AML-193 (cell line): ENCODE measurements at places on chromosomes 5 and 9.
A peak's percentile ranks its signal among the peaks of the same experiment; 100 is the strongest.

DNA sequence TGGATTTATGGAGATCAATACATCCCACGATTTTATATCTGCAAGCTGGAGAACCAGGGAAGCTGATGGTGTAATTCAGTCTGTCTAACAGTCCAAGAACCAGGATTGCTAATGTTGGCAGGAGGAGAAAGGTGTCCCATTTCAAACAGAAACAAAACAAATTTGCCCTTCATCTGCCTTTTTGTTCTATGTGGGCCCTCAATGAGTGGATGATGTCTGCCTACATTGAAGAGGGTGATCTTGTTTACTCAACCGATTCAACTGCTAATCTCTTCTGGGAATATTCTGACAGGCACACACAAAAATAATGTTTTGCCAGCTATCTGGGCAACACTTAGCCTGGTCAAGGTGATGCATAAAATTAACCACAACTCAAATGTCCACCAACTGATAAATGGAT lies 65.1 kb upstream of the IL33 start:
- no peak for DNase-seq

GRCh38 chr9:68678430-68678829 lies 26.6 kb upstream of the PIP5K1B start:
- DNase-seq, result no peak

DNA sequence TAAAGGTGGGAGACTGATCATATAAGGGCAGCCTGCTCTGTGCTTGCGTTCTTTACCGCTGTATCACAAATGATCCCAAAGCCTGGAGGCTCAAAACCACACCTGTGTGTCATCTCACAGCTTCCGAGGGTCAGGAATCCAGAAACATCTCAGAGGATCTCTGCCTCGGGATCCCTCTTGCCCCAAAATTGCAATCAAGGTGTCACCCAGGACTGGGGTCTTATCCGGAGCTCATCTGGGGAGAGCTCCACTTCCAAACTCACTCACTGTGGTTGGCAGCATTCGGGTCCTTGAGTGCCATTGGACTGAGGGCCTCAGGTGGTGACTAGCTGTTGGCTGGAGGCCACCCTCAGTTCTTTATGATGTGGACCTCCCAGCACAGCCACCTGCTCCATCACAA lies 26.7 kb upstream of the FCN2 start:
- no peak for DNase-seq

- DNase-seq, result no peak
Measured at GRCh38 chr9:6960777-6961176, 203.0 kb downstream of the KDM4C start.

GRCh38 chr5:176754376-176754973 lies 55.9 kb upstream of the UNC5A start:
- DNase-seq, result no peak

GRCh38 chr9:20378851-20379250 lies 243.4 kb downstream of the MLLT3 start:
- no peak for DNase-seq

DNA sequence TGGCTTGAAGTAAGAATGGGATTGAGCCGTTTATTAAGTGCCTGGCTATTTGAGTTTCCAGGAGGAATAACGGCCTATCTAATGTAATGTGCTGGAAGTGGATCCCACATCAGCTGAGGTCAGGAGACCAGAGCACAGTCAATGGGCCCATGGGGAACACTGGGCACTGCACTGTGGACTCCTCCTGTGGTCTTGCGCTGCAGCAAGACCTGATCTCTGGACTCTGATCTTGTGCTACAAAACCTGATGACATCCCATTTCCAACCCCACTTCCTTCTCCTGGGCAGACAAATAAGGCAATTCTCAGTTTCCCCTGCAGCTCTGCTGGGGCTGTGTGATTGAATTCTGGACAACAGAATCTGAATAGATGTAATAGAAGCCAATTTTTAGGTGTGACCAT lies 151.7 kb upstream of the ADCY2 start:
- no peak for DNase-seq

- DNase-seq, result no peak
Measured at GRCh38 chr9:87442451-87442850, 55.2 kb upstream of the DAPK1 start.

GRCh38 chr9:127654619-127655018 lies 42.5 kb downstream of the STXBP1 start:
- no peak for DNase-seq

GRCh38 chr5:30839956-30840355 lies 353.5 kb upstream of the CDH6 start:
- DNase-seq, result no peak

DNA sequence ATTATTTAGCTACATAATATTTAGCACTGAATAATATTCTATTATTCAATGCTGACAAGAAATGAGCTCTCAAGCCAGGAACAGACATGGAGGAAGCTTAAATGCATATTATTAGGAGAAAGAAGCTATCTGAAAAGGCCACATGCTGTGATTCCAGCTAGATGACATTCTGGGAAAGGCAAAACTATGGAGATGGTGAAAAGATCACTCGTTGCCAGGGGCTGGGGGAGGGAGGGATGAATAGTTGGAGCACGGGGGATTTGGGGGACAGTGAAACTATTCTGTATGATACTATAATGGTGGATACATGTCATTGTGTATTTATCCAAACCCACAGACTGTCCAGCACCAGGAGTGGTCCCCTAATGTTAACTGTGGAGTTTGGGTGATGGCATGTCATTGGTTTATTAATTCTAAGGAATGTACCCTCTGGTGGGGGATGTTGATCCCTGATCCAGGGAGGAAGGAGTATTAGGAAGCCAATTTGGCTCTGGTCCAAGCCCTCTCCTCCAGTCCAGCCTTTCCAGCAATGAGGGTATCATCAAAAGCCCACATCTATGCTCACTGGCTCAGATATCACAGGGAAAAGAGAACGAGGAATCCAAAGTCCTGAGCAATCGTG lies 162.5 kb downstream of the COL23A1 start:
- DNase-seq, result no peak

DNA sequence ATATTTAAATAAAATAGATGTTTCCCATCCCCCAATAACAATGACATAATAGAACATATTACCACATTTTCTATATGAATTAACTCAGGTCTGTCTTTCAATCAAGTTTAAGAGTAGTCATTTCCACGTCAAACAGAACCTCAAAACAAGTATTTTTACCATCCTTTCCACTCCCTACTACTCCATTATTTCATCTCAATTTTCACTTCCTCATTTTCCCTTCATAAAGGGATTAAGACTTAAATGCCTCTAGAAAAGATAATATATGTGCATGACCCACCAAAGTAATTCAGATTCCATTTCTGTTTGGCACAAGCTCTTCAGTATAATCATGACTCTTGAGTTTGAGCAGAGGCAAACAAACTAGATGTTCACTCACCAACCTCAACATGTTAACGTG lies 40.4 kb downstream of the ELOVL7 start:
- no peak for DNase-seq

DNA sequence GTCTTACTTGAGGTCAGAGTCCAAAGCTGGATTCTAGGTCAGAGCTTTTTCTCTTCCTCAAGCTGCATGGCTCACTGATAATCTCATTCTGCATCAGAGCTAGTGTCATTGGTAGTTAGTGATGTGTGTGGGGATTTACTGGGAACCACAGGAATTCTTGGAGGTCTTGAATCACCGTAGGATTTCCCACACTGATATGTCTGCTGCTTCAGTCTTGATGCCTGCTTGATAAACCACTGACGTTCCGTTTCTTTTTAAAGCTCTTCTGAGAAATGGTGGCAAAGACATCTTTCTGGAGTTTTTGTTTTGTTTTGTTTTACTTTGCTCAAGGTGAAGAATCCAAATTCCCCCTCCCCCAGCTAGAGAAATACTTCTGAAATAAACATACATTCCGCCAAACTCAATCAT lies 1.2 kb upstream of the GARIN3 start:
- DNase-seq, result no peak

DNA sequence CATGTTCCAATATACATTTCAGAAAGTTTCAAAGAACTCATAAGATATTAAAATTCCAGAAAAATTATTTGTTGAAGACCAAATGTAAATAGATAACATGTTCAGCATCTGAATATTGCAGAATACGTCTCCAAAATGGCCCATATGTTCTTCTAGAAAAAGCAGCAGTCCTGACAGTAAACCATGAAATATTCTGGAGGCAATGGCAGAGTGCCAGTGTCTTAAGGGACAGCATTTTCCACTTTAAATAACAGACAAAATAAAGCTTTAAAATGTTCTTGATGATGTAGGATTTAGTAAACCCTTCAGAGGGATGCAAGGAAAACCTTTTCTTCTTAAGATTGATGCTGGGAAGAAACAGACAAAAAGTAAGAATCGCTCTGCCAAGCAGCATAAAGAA lies 721.0 kb downstream of the NR2F1-AS1 start:
- no peak for DNase-seq

DNA sequence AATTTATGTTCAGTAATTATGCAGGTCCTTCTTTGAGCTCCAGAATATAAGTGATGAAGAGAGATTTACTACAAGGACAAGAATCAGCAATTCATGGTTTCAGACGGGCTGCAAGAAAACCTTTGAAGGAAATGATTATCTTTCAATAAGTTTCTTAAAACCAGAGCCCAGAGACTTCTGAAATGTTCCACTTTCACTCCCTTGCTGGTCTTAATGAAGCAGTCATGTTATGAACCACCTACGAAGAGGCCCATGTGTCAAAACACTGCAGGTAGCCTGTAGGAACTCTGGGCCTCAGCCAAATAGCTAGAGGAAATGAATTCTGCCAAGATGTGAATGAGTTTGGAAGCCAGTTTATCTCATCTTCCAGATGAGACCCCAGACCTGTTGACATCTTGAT lies 505.9 kb upstream of the MEF2C start:
- no peak for DNase-seq

DNA sequence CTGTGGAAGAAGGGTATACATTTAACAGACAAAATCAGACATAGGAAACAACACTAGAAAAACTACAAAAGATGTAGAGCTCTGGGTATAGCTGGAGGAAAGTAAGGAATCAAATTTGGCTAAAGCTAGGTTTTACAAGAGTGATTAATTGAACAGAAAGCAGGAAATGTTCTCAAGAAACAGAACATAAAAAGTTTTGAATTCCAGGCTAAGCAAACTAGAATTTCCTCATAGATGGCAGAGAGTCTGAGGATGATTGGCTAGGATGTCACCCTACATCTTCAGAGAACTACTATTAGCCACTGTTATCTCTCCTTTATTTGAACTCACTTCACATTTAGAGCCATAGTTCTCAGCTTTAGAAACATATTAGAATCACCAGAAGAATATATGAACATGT lies 502.1 kb upstream of the PAPPA start:
- no peak for DNase-seq

- DNase-seq, result no peak
Measured at GRCh38 chr5:92017776-92018175, 634.7 kb upstream of the ARRDC3 start.

- DNase-seq, result no peak
Measured at GRCh38 chr5:179620293-179620692, 3.2 kb downstream of the HNRNPH1 start.

GRCh38 chr5:94445726-94446125 lies 172.7 kb downstream of the KIAA0825 start:
- no peak for DNase-seq

- no peak for DNase-seq
Measured at GRCh38 chr9:95822583-95823431, 52.7 kb upstream of the ERCC6L2 start.

- DNase-seq, result peak; percentile 18
Measured at GRCh38 chr5:173018358-173018757, 34.8 kb downstream of the ATP6V0E1 start.

DNA sequence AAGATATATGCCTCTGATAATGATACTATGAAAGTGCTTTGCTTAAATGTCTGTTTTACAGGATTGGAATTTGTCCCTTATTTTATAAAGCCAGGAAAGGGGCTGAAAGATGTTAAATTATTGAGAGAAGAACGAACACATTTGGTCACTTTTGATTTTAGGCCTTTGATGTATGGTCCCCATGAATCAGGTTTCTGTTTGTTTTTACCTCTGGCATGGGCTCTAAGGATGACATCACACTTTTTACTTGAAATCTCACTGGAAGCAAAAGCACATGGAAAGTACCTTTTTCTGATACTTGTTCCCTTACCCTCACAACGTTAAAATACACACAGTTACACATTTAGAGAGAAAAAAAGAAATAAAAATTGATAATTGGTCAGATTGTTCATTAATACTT lies 6.9 kb downstream of the OTULIN start:
- DNase-seq, result no peak

DNA sequence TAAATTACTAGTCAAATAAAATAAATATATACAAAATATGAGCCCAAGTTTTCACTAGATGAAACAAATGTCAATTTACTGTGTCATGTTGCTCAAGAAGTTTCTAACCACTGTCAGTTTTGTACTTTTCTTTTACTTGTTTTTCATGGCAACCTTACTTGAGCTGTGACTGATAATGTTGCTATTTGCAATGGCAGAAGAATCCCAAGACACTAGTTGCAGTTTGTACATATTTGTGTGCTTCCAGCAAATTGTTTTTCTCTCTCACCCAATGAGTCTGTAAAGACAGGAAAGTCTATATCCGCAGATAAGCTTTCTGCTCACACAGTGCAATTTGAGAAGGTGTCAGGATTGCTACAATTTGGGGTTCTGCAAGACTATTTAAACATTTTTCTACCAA lies 338.6 kb upstream of the PCSK5 start:
- no peak for DNase-seq

DNA sequence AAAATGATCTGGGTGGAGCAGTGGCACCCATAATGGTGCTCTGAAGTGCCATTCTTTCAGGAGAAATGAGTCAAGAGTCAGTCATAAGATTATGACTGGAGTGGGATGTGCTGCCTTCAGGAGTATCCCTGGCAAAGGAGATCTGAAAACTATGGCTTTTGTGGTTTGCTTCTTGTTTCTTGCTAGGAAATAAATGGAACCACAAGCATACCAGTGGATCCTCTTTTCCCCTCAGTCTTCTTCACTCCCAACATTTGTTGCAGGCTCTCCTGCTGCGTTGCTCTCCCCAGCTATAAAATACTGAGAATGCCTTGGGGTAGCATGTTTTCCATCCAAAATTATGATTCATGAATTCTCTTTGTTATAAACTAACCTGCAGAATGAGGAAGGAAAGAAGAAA lies 199.1 kb downstream of the NNT start:
- DNase-seq, result no peak

- no peak for DNase-seq
Measured at GRCh38 chr5:128007939-128008338, 75.6 kb upstream of the SLC12A2 start.

DNA sequence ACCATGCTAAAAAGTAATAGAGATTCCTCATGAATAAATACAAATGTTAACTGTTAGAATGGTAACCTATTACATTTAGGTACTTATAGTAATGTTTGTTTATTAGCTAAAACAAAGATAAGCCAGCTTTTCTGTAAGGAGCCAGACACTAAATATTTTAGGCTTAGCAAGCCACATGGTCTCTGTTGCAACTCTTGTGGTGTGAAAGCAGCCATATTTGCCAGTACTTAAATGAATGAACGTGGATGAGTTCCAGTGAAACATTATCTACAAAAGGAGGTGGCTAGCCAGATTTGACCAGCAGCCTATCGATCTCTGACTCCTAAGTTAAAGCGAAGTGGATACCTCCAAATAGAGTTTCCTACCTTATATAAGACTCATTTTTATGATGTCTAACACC lies 331.6 kb downstream of the CDH12 start:
- no peak for DNase-seq

- no peak for DNase-seq
Measured at GRCh38 chr5:111236348-111236747, 12.2 kb downstream of the CAMK4 start.
